ENCODE measurements at places on chromosomes 4 and X.

DNA sequence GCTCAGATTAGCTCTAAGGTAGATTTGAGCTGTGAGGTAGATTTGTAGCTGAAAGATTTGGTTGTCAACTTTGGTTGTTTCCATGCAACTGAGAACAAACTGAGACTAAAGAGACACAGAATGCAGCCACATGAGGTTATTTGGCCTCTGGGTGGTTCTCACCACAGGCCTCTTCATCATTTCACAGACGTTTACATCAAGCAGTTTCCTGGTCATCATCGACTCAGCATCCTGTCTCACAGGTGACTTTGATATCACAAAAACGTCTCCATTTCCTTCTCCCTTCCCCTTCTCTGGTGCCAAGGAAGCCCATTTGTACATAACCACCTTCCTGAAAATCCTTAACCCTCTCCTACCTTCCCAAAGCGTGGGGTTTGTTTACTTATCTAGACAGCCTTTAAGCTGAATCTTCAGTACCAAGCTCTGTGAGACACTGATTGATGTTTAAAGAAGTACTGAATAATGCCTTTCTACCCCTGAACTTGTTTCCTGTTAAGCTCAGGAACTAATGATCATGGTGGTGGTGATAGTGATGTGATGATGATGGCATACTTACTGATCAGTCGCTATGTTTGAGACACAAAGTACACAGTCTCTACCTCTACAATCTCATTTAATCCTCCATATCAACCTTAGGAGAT lies 81.9 kb downstream of the FAM114A1 start:
- no peak for DNase-seq

DNA sequence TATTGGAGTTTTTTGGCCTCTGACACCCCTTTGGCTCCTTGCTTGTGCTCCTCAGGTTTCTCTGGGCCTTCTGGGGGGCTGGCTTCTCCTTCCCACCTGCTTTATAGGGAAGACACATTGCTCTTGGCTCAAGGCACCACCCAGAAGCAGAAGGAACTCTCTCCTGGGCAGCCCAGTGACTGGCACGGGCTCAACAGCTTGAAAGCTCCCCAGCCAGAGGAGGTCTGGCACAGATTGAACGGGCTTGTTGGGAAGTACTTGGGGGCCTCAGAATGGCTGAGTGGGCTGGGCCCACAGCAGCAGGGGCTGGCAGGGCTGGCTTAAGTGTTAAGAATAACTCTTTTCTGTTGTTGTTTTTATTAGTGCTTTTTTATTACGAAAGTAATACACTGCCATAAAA lies 11.2 kb upstream of the ZNF185 start:
- no peak for DNase-seq

- DNase-seq = no peak
Measured at GRCh38 chr4:87097075-87097474, 123.3 kb downstream of the KLHL8 start.

DNA sequence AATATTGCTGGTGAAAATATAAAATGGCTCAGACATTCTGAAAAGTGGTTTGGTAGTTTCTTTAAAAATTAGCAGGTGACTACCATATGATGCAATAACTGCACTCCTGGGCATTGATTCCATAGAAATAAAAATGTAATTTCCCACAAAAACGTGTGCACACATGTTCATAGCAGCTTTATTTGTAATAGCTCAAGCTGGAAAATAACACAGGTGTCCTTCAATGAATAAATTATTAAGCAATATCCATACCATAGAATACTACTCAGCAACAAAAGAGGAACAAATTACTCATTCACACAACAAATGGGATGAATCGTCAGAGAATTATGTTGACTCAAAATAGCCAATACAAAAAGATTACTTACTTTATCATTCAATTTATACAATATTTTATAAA lies 893.7 kb upstream of the SLIT2 start:
- DNase-seq = no peak

DNA sequence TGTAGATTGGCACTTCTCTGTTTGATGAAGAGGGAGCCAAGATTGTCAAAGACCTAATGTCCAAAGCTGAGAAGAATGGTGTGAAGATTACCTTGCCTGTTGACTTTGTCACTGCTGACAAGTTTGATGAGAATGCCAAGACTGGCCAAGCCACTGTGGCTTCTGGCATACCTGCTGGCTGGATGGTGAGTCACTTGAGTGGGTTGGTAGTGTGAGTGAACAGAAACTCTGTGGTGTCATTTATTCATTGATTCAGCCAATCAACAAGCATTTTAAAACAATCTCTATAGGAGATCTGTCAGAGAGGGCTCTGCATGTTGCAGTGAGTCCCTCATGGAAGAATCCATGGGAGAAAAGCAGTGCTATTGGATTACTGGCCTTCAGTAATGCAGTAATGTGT lies 16.3 kb downstream of the TAF9B start:
- no peak for DNase-seq

Data from AG09309 (cell line).